CD4-positive, CD25-positive, alpha-beta regulatory T cell (primary cell): ENCODE measurements at places on chromosomes 1 and 21. TPM values are rescaled to one million over a fixed set of nuclear protein-coding genes. Genes with fewer than 3 reads are reported as not detected.

DNA sequence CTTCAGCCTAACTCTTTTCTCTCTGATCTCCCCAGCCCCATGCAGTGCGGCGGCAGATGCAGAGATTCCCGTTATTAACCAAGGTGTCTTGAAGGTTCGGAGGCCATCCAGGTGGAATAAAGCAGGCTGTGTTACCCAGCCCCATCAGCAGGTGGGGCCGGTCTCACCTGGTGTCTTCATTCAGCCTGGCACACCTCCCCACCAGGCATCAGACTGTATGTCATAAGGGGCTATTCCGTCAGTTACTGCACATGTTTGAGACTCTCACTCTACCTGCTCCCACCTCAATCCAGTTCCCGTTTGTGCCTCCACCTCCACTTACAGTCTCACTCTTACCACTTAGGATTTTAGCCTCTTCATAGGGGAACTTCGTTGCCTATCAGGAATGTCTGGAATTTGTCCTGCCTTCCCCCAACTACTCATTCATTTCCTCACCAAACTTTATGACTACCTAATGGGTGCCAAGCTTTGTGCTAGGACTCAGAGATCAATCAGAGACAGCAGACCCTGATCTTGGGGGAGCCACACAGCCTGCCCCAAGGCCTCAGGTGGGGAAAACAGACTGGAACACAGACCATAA lies 170.2 kb downstream of the PLPP3 start:
- H3K4me3 ChIP-seq = no peak overlapping the region
- no peaks in the 10 kb centered on the region for H3K36me3 ChIP-seq
- no peaks in the 10 kb centered on the region for H3K4me1 ChIP-seq
- H3K27ac ChIP-seq = no peak overlapping the region
- H3K27me3 ChIP-seq = no peaks in the 10 kb centered on the region

GRCh38 chr1:98314601-98315000 lies 346.9 kb upstream of the SNX7 start:
- no peaks in the 10 kb centered on the region for H3K36me3 ChIP-seq
- no peak overlapping the region for H3K27ac ChIP-seq
- no peaks in the 10 kb centered on the region for H3K4me1 ChIP-seq
- no peaks in the 10 kb centered on the region for H3K27me3 ChIP-seq
- H3K4me3 ChIP-seq = no peak overlapping the region

DNA sequence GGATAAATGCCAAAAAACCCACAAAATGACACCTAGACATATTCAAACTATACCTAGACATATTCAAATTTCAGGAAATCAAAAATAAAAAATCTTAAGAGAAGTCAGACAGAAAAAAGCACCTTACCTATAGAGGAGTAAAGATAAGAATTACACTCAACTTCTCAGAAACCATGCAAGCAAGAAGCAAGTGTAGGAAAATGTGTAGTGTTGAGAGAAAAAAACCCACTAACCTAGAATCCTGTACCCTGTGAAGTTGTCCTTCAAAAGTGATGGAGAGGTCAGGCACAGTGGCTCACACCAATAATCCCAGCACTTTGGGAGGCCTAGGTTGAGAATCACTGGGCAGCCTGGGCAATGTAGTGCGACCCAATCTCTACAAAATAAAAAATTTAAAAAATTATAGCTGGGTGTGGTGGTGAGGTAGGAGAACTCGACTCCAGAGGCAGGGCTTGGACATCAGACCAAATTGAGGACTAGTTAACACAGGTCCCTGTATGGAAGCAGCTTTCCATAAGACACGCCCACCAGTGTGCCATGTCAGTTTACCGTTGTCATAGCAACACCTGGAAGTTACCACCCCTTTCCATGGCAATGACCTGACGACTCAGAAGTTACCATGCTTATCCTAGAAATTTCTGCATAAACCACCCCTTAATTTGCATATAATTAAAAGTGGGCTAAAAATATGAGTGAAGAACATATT lies 20.7 kb downstream of the PDIK1L start:
- peaks cover 9% of the 10 kb centered on the region for H3K4me1 ChIP-seq
- no peak overlapping the region for H3K4me3 ChIP-seq
- no peaks in the 10 kb centered on the region for H3K36me3 ChIP-seq
- no peaks in the 10 kb centered on the region for H3K27me3 ChIP-seq

Gene DPT
- polyA plus RNA-seq = not detected

- H3K27ac ChIP-seq = no peak overlapping the region
- no peak for DNase-seq
- peaks cover 24% of the 10 kb centered on the region for H3K4me1 ChIP-seq
- no peaks in the 10 kb centered on the region for H3K36me3 ChIP-seq
- H3K27me3 ChIP-seq = no peaks in the 10 kb centered on the region
These were observed 80.4 kb downstream of the ADARB1 start for GRCh38 chr21:45154511-45155508.

DNA sequence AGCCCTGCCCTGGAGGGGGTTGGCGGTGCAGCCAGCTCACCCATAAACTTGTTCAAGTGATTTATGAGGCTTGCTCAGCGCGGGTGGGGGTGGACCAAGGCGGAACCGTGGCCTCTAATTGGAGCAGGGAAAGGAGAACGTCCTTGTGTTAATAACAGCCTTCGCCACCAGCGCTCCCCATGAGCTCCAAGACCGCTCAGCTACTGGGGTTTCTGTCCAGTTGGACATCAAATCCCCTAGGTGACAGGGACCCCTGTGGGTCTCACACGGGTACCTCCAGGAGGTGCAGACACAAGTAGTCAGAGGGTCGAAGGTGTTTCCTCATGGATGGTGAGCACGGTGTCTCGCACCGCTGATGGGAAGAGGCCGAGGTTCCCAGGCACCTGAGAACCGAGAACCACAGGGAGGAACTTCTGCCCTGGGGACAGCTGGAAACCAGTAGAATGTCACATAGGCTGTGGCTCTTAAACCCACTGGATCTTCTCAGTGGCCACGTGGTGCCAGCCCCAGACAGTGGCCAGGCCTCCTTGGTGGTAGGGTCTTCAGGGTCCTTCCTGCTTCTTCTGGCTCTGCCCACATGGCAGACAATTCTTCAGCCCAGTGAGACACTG lies 3.7 kb upstream of the ACTRT2 start:
- H3K4me1 ChIP-seq = no peaks in the 10 kb centered on the region
- H3K27me3 ChIP-seq = no peaks in the 10 kb centered on the region
- no peak overlapping the region for H3K27ac ChIP-seq

Gene PLXNA2
- polyA plus RNA-seq = not detected

DNA sequence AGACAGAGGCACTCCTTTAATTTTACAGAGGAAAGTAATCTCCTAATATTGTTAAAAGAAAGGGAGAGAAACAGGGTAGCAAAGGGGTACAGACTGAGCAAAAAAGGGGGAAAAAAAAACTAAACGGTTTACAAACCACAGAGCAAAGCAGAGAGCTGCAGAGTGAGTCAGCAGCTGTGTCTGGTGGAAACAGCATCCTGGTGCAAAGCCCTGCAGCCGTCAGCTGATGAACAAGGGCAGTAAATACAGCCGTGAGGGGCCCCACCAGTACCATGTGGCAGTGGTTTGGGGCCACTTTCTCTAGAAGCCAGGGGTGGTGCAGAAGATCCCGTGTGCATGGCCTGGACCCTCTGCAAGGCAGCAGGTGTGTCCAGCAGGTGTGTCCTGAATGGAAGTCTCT lies 111.3 kb downstream of the ERG start:
- H3K27ac ChIP-seq = no peak overlapping the region
- no peaks in the 10 kb centered on the region for H3K4me1 ChIP-seq
- H3K27me3 ChIP-seq = no peaks in the 10 kb centered on the region

DNA sequence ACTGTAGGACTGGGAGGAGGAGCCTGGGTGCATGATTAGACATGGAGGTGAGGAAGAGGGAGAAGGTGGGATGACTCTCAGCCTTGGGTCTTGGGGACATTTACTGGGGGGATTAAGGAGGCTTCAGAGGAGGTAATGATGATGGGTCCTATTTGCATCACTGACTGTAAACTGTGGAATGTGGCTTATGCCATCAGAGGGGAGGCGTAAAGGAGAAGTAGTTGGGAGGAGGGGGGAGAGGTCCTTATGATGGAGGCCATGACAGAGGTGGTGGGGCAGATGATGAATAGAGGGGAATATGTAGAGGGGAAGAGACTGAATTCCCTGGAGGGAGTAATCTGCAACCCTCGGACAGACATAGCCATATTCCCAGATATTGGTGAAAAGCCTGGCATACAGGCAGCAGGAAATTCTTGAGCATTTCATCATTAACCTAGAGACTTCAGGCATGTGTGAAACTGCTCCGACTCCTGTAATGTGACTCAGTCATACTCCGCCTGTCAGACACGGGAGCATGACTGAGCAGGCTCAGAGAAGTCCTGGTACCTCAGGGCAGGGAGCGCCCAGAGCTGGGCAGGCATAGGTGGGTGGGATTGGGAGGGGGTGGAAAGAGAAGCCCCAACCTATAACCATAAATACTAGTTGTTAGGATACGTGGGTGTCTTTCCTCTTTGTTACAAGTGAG lies 8.0 kb upstream of the LCE5A start:
- H3K4me3 ChIP-seq = no peak overlapping the region
- no peaks in the 10 kb centered on the region for H3K4me1 ChIP-seq
- no peak for DNase-seq
- no peak overlapping the region for H3K27ac ChIP-seq
- H3K36me3 ChIP-seq = no peaks in the 10 kb centered on the region
- no peaks in the 10 kb centered on the region for H3K27me3 ChIP-seq

DNA sequence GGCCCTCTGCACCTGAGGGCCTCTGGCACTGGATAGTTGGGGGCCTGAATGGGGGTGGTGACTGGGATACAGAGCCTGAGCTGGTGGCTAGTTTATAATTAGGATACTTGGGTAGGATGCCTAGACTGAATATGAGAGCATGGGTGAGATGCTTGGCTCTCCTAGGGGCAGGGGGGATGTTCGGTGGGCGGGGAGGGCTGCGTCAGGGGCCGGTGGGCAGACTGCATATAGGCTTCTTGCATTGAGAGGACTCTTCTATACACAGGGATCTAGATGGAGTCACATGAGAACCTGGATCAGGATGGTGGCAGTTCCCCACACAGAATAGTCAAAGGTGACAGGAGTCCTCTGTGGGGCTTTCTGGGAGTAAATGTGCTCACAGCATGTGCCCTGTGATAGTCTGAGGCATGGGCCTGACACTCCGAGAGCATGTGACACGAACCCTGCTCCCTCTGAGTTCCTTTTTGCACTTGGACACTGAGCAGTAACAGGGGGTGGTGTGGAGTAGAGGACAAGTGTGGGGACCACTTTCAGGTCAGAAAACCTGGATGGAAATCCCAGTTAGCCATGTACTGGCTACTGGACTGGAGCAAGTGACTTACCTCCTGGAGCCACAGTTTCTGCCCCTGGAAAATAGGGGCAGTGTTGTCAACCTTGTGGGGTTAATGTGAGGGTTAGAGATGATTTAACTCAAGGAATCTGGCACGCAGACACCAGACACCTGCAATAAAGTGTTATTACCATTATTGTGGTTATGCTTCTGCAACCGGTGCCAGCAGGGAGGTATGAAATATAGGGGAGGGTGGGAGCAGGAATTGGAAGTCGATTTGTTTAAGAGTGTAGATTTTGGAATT lies 2.2 kb downstream of the MAP7D1 start:
- peaks cover 75% of the 10 kb centered on the region for H3K4me1 ChIP-seq
- peak overlapping the region; percentile 88 for H3K27ac ChIP-seq
- H3K4me3 ChIP-seq = peak overlapping the region; percentile 82
- H3K36me3 ChIP-seq = no peaks in the 10 kb centered on the region
- no peaks in the 10 kb centered on the region for H3K27me3 ChIP-seq

- no peak overlapping the region for H3K4me3 ChIP-seq
- no peaks in the 10 kb centered on the region for H3K27me3 ChIP-seq
- no peaks in the 10 kb centered on the region for H3K36me3 ChIP-seq
- peaks cover 3% of the 10 kb centered on the region for H3K4me1 ChIP-seq
- H3K27ac ChIP-seq = no peak overlapping the region
- peak; percentile 59 for DNase-seq
These were observed 15.9 kb downstream of the SLC27A3 start for GRCh38 chr1:153790966-153791647.

- no peak for DNase-seq
- no peaks in the 10 kb centered on the region for H3K36me3 ChIP-seq
- H3K27me3 ChIP-seq = no peaks in the 10 kb centered on the region
- no peaks in the 10 kb centered on the region for H3K4me1 ChIP-seq
- no peak overlapping the region for H3K27ac ChIP-seq
- no peak overlapping the region for H3K4me3 ChIP-seq
These were observed 64.7 kb upstream of the FGGY start for GRCh38 chr1:59232216-59232615.

DNA sequence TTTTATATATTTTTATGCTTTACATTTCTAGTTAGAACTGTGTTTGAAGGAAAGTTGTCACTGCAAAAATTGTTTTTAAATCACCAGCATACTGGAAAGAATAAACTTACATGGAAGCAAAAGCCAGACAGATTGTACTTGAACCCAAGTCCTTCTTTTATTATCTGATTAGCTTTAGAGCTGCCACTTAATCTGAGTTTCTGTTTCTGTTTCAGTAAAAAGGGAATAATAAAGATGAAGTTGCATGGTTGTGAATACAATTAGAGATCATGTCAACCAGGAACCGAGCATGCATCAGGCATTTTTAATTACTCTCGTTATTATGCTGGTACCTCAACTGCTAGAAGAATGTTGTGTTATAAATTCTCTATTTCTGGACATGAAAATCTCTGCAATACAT lies 76.9 kb upstream of the EXO1 start:
- no peak overlapping the region for H3K27ac ChIP-seq
- H3K4me1 ChIP-seq = no peaks in the 10 kb centered on the region
- H3K4me3 ChIP-seq = no peak overlapping the region

DNA sequence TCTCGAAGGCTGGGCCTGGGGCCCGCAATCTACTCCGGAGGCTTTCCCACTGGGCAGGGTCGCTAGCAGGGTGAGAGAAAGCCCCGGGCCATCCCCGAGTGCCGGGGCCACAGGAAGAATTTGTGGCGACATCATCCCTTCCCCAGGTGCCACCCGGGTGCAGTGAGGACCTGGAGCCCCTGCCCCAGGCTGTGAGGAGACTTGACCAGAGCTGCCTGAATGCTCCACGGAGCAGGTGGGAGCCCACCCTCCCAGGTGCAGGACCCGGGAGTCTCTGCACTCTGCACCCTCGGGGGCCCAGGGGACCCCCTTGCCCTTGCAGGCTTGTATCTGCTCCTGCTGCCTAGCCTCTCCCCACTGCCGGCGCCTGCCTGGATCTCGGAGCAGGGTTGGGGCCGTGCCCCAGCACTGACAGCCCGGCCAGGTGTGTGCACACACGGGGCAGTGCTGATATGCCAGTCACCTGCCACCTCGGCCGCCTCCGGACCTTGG lies 67.5 kb upstream of the RGS7 start:
- peaks cover 13% of the 10 kb centered on the region for H3K27me3 ChIP-seq
- no peak overlapping the region for H3K27ac ChIP-seq
- H3K4me3 ChIP-seq = no peak overlapping the region
- peaks cover 7% of the 10 kb centered on the region for H3K4me1 ChIP-seq
- H3K36me3 ChIP-seq = no peaks in the 10 kb centered on the region

GRCh38 chr1:181075766-181076350 lies 12.6 kb upstream of the IER5 start:
- H3K27ac ChIP-seq = no peak overlapping the region
- H3K36me3 ChIP-seq = no peaks in the 10 kb centered on the region
- no peak overlapping the region for H3K4me3 ChIP-seq
- DNase-seq = no peak
- no peaks in the 10 kb centered on the region for H3K4me1 ChIP-seq
- peaks cover 7% of the 10 kb centered on the region for H3K27me3 ChIP-seq

Gene PRPF38B
- 18.9 TPM for polyA plus RNA-seq
